Stimulated activated CD8-positive, alpha-beta memory T cell treated with anti-CD3 and anti-CD28 coated beads, Interleukin-15, amount 100 ng/mL, for 1 hour (primary cell): ENCODE measurements at places on chromosomes 13 and 19.
A peak's percentile ranks its signal among the peaks of the same experiment; 100 is the strongest.

DNA sequence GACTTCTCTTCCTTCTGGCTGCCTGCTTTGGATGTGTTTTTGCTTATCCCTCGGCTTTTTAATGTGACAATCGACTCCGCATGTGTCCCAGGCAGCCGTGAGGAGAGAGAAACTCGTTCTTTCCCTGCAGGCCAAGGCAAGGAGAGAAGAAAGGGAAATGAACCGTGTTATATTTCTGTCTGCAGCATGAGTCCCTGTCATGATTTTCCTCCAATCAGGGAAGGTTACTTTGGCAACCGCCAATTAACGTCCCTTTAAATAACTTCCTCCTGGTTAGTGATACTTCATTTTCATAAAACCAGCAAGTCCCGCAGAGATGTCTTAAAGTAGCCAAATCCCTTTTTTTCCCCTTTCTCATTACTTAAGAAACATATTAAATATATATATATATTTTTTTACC, 42.6 kb downstream of the RFC3 start:
- DNase-seq = no peak

DNA sequence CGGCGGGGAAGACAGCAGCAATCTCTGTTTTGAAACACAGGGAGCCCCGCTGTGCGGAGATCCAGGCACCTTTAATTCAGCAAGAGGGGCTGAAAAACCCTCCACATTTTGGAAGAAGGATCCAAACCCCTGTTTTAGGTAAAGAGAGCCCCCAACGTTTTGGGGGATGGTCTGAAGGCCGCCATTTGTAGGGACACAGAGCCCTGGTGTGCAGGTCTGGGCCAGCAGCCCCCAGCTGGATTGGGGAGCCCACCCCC, 3.5 kb upstream of the HOOK2 start:
- DNase-seq = no peak

- no peak for DNase-seq
These were observed 79.2 kb downstream of the SIPA1L3 start for GRCh38 chr19:37986048-37986750.

- DNase-seq = peak; percentile 78
These were observed 6.0 kb downstream of the RCN3 start for GRCh38 chr19:49533551-49534488.

DNA sequence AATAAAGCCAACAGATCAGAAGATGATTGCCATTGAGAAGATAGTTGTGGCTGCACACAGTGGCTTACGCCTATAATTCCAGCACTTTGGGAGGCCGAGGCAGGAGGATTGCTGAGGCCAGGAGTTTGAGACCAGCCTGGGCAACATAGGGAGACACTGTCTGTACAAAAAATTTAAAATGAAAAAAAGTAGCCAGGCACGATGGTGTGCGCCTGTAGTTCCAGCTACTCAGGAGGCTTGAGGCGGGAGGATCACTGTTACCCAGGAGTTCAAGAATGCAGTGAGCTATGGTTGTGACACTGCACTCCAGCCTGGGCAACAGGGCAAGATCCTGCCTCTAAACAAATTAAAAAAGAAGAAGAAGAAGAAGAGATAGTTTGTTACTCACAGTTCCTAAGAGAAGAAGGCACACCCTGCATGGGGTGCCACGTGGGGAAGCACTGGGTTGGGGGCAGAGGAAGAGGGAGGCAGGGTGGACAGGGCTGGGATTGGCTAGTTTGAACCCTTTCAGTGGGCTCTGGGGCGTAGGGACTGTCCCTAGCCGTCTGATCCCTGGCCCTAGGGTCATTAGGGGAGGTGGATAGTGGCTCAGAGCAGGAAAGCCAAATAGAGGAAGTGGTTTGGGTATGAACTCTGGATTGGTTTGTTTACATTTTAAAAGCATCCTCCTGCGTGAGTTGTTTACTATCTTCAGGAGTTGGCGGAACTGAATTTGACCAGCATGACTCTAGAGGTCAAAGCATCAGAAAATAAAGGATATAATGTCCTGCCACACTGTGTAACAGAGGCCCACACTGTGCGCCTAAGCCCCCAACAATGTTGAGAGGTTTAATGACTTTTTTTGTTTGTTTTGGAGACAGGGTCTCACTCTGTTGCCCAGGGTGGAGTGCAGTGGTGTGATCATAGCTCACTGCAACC, 60.5 kb upstream of the MEDAG start:
- DNase-seq = no peak
